ENCODE measurements at places on chromosomes 7 and 10.
A peak's percentile ranks its signal among the peaks of the same experiment; 100 is the strongest.

DNA sequence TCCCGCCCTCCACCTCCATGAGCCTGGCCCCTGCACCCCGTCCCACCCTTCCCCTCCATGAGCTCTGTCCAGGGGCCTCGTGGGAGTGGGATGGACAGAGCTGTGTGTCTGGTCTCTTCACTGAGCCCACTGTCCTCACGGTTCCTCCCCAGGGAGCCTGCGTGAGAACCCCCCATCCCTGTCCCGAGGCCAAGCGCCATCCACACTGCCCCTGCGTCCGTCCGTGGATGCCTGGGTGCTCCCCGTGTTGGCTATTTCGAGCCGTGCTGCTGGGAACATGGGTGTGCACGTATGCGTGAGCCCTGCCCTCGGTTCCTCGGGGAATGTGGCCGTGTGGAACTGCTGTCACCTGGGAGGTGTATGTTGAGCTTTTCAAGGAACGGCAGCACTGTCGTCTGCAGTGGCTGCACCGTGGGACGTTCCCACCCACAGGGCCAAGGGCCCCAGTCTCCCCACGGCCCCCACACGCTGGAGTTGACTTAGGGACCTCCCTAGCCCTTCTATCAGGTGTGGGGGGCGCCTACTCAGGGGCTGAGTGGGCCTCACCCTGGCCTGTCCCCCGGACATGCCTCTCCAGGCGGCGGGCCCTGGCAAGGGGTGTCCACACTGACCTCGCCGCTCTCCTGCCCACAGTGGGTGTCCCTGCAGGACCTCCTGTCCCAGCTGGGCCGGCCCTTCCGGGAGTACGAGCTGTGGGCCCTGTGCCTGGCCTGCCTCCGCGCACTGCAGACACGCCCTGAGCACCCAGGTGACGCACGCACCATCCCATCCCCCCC, 28.1 kb downstream of the KNDC1 start:
- no peak for DNase-seq

GRCh38 chr7:20458521-20458920, 127.8 kb downstream of the ITGB8 start:
- no peak for DNase-seq

- DNase-seq: no peak
Measured at GRCh38 chr10:75974080-75974479, 542.7 kb downstream of the LRMDA start.

- no peak for DNase-seq
Measured at GRCh38 chr10:71763352-71764127, 9.8 kb downstream of the VSIR start.

DNA sequence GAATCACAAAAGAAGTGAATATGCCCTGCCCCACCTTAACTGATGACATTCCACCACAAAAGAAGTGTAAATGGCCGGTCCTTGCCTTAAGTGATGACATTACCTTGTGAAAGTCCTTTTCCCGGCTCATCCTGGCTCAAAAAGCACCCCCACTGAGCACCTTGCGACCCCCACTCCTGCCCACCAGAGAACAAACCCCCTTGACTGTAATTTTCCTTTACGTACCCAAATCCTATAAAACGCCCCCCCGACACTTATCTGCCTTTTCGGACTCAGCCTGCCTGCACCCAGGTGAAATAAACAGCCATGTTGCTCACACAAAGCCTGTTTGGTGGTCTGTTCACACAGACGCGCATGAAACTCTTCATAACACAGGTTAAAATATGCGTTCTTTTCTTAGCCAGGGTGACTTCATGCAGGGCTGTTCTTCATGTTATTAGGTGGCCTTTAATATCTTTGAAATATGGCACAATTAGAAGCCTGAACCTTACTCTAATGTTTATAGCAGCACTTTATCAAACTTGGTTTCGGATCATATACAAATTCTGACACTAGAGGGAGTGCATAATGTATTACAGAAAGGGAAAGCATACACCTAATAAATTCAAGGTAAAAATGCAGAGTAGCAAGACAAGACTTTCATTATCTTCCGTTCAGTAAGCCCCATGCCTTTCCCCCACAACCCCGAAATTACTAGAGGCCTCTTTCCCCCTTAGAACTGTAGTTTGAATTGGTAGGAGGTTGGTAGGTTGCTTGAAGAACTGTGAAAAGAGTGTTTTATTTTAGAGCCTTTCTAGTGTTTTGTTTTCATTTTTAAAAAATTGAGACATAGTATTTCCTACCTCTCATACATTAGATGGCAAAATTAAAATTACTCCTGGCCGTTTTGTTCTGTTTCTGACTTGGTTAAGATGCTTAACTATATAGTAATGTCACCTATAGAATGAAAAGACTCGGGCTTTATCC, 117.9 kb downstream of the NPY start:
- no peak for DNase-seq

DNA sequence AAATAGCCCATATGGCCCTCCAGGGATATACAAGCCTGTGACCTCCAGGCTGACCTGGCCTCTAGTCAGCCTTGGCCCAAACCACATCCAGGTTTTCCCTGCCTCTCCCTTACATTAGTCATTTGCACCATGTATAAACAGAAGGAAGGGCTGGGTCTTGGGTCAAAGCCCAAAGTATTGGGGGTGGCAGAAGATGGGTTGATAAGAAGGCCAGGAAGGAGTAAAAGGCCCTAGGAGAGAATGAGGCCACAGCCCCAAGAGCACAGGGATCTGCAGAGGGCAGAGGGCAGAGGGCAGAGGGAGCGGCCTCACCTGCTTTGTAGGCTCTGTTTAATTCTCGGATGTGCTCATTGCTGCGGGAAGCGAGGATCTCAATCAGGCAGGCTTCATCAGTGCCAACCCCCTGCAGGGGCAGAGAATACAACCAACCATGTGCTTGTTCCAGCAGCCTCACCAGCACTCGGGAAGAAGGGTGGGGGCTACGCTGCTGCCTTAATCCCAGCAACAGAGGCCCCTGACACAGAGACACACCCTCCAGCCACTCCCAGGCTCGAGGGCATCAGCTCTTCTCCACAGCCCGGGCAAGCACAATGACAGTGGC, 31.3 kb downstream of the PLAC9 start:
- no peak for DNase-seq

DNA sequence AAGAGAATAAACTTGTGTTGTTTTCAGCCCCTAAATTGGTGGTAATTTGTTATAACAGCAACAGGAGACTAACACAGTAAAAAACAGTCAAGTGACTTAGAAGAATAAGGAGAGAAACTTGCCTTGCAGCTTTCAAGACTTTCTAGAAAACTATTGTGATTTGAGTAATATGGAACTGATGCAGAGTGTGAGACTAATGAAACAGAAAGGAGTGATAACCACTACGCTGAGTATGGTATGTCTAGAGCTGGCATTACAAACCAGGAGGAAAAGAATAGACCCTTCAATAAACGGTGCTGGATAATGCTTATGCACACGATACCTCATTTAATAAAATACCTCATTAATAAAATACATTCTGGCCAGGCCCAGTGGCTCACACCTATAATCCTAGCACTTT, 99.9 kb downstream of the CREM start:
- no peak for DNase-seq

DNA sequence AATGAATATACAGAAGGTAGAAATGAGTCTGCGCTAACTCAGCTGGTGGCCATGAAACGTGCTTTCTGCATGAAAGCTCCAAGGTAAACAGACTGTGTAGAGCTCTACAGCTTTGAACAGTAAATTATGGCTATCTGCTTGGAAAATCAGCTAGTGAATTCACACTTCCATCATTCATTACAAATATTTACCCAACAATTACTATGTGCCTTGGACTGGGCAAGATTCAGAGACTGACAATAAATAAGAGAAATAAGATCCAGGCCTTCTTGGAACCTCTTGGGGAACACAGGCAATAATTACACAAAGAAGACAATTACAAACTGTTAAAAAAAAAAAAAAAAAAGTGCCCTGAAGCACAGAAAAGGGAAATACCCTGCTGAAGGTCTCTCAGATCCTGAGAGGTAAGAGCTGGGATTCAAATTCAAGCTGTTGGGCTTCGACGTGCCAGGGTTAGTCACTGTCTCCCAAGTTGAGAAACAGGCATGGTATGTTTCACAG, 15.8 kb downstream of the TSPAN12 start:
- DNase-seq: no peak

DNA sequence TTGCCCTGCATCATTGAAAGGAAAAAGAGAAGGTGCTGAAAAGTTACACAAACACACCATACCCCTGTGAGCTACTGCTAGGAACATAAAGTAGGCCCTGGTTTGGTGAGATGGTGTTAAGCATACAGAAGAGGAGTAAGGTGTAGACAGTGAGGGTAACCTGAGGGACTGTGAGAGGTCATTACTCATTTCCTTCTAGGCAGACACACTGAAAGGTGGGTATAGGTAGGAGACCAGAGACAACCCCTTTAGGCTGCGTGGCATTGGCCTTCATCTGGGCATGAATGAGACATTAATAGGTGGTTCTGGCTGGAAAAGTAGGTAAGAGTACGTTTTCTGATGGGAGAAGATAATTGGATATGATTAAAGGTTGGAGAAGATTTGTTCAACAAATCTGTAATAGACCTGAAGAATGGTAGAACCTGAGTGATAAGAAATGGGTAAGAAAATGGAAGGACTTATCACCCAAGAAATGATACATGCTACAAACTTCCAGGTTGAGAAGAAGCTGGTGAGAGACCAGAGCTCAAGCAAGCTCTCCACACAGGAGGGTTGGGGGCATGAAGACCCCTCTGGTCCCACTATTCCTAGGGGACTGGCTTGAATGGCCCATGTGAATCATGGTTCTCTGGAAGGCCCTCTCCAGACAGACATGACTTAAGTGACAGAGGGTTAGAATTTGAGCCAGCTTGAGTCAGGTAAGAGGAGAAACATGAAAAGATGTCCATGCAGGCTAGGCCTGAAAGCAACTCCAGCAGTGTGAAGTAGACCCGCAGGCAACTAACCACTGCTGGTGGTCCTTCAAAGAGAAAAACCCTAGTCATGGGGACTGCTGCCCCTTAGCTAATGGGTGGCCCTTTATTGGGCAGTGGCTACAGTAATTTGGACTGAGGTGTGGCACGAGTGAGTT, 3.8 kb downstream of the COMTD1 start:
- no peak for DNase-seq

GRCh38 chr7:142024547-142024946, 28.9 kb downstream of the MGAM start:
- no peak for DNase-seq

DNA sequence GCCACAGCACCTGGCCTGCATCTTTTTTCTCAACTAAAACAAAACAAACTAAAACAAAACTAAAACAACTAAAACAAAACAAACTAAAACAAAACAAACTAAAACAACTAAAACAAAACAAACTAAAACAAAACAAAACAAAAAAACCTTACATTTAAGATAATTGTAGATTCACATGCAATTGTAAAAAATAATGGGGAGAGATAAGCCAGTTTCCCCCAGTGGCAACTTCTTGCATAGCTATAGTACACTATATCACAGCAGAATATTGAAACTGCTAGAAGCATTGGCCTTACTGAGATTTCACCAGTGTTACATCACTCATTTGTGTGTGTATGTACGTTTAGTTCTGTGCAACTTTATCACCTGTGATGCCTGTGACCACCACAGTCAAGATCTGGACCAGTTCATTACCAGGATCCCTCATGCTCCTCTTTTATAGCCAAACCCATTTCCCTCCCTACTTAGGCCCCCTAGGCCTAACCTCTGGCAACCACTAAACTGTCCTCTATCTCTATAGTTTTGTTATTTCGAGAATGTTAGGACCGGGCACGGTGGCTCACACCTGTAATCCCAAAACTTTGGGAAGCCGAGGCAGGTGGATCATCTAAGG, 9.3 kb downstream of the FXYD4 start:
- DNase-seq: no peak

DNA sequence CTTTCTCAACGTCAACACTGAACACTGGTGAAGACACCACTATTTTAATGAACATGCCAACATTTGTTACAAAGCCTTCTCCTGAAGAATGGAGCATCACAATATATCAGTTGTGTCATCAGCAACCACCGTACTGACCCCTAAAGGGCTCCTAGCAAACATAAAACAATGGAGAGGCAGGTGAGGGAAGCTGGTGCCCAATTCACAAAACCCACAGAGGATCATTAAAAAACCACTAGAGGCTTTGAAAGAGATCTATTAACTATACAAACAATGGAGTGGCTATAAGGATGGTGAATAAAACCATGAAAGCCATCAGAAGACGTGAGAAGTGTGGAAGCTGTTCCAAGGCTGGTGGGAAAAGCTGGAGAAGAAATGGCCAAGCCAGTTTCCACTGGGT, 150.8 kb downstream of the FAM107B start:
- peak; percentile 31 for DNase-seq

GRCh38 chr7:158469396-158470051, 118.1 kb downstream of the PTPRN2 start:
- DNase-seq: no peak

- DNase-seq: no peak
Measured at GRCh38 chr10:31612082-31612481, 293.1 kb downstream of the ZEB1 start.

DNA sequence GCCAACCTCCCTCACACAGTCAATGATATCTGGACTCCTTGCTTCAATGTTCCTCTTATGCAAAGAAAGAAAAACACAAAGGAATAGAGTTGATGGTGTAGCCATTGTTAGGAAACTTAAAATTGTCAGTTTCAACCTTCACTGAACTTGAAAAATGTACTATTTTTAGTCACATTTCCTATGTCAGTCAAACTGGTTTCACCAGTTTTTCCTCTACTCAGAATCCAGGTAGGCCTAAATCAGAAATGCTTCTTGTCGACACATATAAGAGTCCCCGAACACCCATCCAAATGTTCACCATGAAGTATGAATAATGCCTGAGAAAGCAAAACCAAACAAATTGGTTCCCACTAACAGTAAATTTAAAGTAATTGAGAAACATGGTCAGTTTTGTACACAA, 42.4 kb upstream of the ZMYND11 start:
- DNase-seq: no peak

- peak; percentile 56 for DNase-seq
Measured at GRCh38 chr7:87926581-87927461, 7.2 kb upstream of the ADAM22 start.

- DNase-seq: no peak
Measured at GRCh38 chr7:75885036-75885435, 6.2 kb downstream of the RHBDD2 start.

Data from NCI-H187 (cell line).